ENCODE measurements at places on chromosomes 16 and 17.
A peak's percentile ranks its signal among the peaks of the same experiment; 100 is the strongest.

DNA sequence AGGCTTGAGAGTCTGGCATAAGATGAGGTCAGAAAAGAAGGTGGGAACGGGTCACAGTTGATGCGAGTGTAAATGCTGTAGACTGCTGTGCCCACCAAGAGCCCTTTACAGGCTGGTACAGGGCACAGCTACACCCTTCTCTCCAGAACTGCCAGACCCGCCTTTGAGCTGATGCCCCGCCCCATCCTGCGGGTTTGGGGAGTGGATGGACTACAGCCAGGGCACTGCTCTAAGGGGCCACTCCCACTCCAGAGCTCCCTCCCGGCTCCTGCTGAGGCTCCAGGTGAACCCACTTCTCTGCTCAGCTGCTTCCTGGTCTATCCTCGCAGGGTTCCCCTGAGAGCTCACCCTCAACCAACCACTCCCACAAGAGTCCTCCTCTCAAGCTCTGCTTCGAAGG lies 12.3 kb downstream of the MEIOB start:
- DNase-seq: peak; percentile 72

DNA sequence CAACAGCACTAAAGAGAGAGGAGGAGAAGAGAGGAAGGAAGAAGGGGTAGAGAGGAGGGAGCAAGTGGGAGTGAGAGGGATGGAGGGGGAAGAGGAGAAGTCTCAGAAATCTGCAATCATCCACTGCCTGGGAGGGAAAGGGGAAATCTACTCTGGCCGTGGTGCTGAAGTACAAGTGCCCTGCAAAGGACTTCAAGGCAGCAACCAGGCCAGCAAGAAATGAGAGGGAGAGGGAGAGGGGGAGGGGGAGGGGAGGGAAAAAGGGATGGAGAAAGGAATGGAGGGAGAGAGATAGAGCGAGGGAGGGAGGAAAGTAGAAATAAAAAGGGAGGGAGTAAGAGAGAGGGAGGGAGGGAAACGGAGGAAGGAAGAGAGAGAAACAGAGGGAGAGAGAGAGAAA lies 130.8 kb upstream of the EEF2KMT start:
- no peak for DNase-seq

GRCh38 chr16:80993834-80994233 lies 12.9 kb downstream of the CMC2 start:
- DNase-seq: no peak

DNA sequence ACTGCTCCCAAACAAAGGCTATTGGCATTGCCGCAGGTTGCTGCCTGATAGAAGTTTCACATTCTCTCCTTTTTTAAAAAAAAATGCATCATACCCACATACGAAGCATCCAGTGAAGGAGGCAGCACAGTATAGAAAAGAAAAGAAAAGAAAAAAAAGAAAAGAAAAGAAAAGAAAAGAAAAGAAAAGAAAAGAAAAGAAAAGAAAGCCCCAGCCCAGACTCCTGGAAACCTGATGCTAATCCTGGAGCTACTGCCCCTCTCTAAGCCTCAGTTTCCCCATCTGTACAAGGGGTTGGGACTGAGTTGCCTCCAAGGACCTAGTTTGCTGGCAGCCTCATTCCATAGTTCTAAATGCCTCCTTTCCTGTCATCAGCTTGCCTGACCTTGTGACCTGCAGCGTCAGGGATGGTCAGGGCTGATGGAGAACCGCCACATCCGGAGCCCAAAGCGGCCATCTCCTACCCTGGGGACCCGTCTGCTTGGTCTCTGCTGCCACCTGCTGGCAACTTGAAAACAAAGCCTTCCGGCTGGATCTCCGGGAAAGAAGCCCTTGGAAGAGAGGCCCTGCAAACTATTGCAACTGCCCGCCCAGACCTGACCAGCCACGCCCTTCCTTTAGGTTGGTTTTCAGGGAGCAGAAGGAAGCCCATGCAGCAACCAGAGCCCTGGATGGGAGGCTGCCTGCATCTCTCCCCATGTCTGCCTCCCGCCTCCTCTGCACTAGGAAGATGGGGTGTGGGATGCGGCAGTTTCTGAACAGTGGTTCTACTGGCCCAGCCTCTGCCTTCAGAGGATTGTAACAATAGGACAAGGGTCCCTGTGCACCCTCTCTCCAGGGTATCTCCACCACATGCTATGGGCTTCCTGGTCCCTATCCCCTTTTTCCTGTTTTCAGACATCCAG lies 13.0 kb downstream of the AIPL1 start:
- peak; percentile 84 for DNase-seq

- no peak for DNase-seq
Observed at GRCh38 chr17:29757788-29758187, 135.1 kb upstream of the CORO6 start.

DNA sequence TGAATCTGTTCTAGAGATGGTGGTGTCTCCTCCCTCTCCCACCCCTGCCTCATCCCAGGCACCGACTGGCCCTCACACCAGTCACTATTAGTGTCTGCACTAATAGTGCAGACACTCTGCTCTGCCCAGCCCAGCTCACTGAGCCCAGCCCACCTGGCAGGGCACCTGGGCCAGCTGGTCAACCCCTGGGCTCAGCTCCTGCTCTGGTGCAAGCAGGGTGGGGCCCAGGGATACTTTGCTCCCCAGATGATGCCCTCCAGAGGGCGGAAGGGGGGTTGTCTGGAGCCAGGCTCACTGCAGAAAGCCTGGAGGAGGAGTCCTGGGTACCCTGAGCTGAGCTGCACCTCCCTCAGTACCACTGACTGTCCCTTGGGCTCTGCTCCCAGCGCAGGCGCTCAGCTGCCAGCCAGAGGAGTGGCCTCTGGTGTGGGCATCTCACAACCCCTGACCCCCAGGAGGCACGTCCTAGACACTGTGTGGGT lies 14.5 kb downstream of the RAB11FIP4 start:
- no peak for DNase-seq

Measured in hematopoietic multipotent progenitor cell treated with erythropoietin and hydrocortisone succinate and interleukin-3 and kit ligand, for 6 days (in vitro differentiated cells).